ENCODE measurements at places on chromosomes 2 and 18.

DNA sequence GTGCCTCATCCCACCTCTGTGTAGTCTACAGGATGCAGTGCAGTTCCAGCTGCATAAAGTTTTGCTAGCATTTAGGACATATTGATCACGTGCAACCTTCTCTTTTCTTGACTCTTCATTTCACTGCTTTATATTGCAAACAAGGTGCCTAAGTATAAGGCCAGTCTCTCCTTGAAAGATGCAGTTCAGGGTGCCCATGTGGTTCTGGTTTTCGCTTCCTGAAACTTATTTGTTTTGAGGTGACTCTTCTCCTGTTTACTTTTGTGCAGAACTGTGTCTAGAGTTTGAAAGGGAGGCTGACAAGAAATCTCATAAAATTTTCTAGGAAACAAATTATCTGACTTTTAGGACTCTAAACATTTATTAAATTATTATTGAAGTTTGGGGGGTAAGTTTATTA lies 189.9 kb downstream of the UBE2E3 start:
- DNase-seq, result no peak

GRCh38 chr2:206935991-206936842 lies 3.1 kb upstream of the CPO start:
- DNase-seq, result no peak

DNA sequence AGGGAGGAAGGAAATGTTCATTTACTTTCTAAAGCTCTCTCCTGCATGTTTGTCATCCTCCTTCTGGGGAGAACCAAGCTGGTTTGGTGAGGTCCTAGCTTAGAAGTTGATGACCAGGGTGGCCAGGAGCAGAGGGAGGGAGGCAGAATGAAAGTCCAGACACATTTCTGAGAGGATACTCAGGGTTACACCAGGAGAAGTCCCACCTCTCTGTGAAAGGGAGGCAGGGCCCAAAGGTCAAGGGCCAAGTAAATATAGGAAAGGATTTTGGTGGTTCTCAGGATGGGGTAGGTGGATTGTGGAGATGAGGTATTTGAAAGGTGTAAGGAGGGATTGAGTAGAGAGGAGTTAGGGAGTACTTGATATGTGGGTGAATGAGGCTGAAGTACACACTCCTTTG lies 58.0 kb upstream of the FBXO11 start:
- no peak for DNase-seq

- DNase-seq, result no peak
Observed at GRCh38 chr2:1488181-1488671, 75.0 kb downstream of the TPO start.

DNA sequence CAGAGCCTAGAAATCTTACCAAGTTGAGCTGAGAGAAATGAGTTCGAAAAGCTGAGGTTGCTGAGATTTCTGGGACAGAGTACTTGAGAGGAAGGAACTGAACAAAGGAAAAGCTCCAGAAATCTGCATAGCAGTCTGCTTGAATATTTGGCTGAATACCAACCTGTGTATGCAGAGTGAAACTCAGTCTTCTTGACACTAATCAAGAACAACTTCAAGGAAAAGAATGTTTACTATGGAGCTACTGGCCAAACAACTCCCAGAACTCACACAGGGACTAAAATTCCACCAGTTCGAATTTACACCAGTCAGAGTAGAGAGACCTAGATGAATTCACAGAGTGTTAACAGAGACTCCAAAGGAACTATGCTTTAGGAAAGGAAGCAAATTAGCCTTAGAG lies 66.5 kb downstream of the USP37 start:
- no peak for DNase-seq

GRCh38 chr2:72111061-72111460 lies 36.6 kb downstream of the CYP26B1 start:
- DNase-seq, result no peak

DNA sequence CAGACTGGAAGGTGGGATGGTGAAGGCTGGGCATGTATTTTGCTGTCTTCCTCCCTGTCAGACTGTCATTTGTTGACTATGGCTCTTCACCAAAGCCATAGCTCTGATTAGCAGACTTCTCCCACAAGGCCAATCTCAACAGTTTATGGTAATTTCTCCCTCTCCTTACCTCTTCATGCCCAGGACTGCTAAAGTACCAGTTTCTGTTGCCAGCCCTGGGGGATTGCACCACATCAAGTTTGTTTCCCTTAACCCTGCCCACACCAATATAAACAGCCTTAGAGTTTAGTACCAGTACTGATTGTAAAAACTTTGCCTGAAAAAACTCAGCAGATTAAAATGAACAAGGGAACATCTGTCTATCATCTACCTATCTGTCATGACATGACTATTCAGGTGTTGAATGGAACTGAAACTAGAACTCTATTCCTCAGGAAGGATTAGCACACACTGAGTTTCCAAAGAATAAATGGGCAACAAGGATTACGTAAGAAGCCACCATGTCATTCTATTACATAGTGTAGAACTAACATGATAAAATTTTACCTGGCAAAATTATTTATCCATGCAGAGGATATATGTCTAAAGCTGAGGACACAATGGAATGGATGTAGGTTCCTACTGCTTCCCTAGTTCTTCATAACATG lies 13.7 kb downstream of the FEZ2 start:
- no peak for DNase-seq

DNA sequence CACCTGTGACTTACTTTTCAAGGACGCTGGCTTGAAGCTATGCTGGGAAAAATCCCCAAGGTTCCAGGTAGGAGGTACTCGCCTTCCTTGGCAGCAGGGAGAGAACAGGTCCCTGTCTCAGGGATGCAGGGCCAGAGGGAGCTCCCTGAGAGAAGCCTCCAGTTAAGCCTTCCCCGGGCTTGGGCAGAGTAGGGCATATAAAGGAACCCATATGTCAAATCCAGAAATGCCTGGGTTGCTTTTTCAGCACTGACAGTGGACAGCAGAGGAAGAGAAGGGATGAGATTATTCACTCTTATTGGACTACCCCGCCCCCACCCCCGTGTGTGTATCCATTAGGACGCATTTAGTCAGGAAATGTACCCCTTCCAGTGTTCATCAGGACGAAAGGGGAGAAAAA lies 89.3 kb upstream of the TEX51 start:
- no peak for DNase-seq

DNA sequence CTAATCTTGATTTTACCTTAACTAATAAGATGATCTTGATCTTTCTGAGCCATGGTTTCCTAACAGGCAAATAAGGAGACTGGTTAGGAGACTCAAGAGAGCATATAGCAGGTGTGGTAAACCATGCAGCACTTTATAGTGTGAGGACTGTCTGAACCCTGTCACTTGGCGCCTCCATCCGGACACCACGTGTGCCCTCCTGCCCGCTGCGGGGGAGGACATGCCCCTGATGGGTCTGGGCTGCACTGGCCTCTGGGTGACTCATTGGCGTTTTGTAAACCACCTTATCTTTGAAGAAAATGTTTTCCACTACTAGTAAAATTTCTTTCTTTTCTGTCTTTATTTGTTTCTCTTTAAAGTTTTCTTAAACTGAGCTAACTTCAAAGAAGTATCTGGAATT lies 131.1 kb downstream of the FMNL2 start:
- DNase-seq, result peak; percentile 44

GRCh38 chr18:34648269-34648985 lies 61.7 kb upstream of the DTNA start:
- DNase-seq, result no peak

GRCh38 chr2:160207271-160207670 lies 7.2 kb upstream of the ITGB6 start:
- DNase-seq, result no peak

- no peak for DNase-seq
Observed at GRCh38 chr2:167964650-167965413, 282.6 kb downstream of the STK39 start.

DNA sequence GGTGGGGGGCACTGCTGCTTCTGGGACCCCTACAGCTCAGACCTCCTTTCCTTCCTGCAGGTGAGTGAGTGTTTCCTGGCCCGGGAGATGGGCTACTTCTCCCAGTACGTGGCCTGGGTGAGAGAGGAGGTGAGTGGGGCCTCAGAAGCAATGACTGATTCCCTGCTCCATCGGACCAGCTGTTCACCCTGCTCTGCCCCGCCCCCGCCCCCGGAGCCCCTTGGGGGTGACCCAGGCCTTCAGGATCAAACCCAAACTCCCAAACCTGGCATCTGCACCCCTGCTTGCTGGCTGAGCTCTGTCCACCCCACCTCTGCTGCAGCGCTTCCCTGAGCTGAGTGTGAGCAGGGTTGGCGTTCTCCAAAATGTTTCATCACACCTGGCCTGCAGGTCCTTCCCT lies 9.8 kb upstream of the KCNIP3 start:
- no peak for DNase-seq

GRCh38 chr2:137929519-137929916 lies 34.8 kb upstream of the HNMT start:
- DNase-seq, result no peak

DNA sequence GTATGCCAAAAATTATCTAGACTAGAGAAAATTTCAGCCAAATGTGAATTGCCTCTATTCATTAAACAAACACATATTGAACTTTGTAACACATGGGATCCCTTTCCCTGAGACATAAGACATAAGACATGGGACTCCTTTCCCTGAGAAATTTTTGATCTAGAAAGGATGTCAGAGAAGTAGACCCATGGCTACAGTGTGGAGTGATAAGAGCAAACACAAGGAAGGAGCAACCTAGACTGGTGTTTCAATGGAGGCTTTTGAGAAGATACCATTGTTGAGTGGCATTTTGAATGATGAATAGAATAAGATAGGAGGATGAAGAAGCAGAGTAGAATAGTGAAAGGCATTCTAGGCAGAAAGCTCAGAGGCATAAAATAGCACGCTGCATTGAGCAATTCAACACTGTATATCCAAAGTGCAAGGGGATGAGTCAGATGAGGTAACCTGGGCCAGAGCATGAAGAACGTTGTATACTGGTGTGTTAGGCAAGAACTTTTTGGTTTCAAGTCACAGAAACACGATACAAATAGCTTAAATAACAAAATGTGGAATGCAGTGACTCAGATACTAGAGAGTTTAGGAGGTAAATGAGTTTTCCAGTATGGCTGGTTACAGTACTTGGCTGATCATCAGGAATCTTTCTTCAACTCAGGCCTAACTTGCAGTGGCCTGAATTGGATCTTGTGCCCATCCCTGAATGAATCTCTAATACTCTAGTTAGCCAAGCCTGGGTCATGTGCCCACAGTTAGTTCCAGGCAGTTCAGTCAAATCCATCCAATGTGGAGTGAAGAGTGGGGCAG lies 129.8 kb upstream of the TANK start:
- DNase-seq, result peak; percentile 92

GRCh38 chr2:217027414-217027813 lies 167.6 kb upstream of the TNP1 start:
- no peak for DNase-seq

GRCh38 chr2:195694553-195694952 lies 37.5 kb downstream of the SLC39A10 start:
- DNase-seq, result no peak

GRCh38 chr2:144328938-144329337 lies 191.0 kb downstream of the ZEB2 start:
- no peak for DNase-seq
